ENCODE measurements at places on chromosomes 2 and 18. TPM values are rescaled to one million over a fixed set of nuclear protein-coding genes. Genes with fewer than 3 reads are reported as not detected.

Gene ARHGAP15
- 93.3 TPM for total RNA-seq

Gene ABCG5
- total RNA-seq: not detected

Gene COL4A3
- 0.42 TPM for total RNA-seq

Gene SLC23A3
- total RNA-seq: 2.9 TPM

Gene GRP
- not detected for total RNA-seq

Gene GAL3ST2
- 4.1 TPM for total RNA-seq

Gene CELF4
- not detected for total RNA-seq

Gene UGT1A5
- not detected for total RNA-seq

Gene ASB18
- total RNA-seq: not detected

Gene BOLL
- not detected for total RNA-seq

Gene LYPD6
- total RNA-seq: not detected

Gene SERPINB12
- not detected for total RNA-seq

Gene MYO5B
- not detected for total RNA-seq

Gene TRIP12
- total RNA-seq: 301 TPM

Gene FSHR
- total RNA-seq: not detected

Gene ANKRD36C
- 67.1 TPM for total RNA-seq

DNA sequence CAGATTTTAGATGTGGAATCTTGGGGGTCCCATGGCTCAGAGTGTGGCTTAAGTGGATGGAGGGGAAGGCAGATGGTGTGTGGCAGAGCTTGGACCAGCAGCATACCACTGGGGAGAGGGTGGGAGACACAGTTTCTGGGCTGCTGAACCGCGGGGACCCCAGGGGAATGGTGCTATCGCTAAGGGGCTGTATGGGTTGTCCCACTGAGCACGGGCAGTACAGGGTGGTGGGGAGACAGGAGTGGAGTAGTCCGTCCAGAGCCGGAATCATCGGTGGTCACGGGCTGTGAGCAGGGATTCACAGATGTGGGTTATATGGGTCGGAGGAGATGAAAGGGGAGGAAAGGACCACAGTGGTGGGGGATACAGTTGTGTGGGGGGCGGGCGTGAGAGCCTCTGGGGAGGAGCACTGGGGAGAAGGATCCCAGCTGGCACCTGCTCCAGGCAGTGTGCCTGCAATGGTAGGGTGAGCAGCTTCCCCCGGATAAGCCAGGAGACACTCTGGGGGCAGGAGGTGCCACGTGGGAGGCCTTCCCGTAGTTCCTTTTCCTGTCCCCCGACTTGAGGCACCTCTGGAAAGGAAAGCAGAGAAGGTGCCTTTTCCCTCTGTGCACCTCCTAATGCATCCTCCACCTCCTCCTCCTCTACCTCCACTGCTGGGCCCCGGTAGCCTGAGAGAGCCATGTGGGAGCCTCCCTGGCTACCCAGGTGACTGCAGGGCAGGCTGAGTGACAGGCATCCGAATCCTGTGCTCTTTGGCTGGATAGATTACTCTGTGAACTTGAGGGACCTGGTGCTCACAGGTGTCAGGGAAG, 24.9 kb downstream of the IGFBP5 start:
- ATAC-seq: no peak

DNA sequence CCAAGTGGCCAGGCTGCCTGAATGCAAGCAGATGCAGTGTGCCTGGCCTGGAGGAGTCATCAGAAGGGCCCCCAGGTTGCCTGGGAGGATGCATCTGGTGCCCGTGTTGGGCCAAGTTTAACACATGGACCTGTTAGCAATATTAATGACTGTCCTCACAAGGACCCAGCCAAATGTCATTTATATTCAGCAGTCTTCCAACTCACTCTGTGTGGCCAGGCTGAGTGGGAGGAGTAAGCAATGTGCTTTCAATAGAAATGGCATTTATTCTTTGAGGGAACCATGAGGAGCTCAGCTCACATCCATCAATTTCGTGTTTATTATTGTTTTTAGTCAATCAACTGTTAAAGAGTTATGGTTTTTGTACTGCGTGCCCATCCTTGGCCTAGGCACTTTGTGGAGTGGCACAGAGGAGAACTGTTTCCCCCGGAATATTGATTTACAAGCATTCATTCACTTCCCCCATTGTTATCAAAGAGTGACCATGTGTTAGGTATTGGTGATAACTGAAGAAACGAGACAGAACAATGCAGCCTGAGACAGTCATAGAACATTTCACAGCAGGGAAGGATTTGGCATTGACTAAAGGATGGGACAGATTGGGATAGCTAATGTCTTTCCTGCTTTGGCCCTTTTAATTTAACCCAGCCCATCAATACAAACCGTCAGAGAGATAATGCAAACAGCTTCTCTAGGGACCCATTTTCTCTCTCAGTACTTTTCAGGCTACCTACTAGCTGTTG, 725.2 kb downstream of the TSN start:
- ATAC-seq: no peak

GRCh38 chr2:158181171-158181570, 79.5 kb downstream of the UPP2 start:
- ATAC-seq: no peak

GRCh38 chr2:168183308-168183997, 63.9 kb downstream of the STK39 start:
- ATAC-seq: no peak

- no peak for ATAC-seq
These were observed 108.8 kb upstream of the ITGB6 start for GRCh38 chr2:160308915-160309314.

GRCh38 chr2:230706053-230706521, 6.6 kb upstream of the CAB39 start:
- no peak for ATAC-seq

GRCh38 chr2:64262071-64262470, 117.9 kb upstream of the PELI1 start:
- no peak for ATAC-seq

DNA sequence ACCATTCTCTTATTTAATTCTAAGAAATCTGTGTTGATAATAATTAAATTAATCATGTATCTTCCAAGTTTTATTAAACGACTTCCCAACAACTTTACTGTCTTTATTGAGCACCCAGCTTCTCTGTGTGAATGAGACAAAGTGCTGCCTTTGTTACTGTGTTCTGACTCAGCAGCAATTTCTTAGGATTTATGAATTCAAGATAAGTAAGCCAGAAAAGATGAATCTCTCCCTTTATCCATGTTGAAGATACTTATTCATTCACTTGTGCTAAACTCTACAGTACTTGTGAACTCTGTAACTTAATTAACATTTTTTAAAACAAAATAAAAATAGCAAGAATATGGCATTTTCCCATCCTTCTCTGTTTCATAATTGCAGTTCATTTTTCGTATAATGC, 1403.3 kb upstream of the DDX18 start:
- ATAC-seq: no peak

GRCh38 chr18:35968278-35968880, 4.1 kb upstream of the RMP24 start:
- no peak for ATAC-seq

DNA sequence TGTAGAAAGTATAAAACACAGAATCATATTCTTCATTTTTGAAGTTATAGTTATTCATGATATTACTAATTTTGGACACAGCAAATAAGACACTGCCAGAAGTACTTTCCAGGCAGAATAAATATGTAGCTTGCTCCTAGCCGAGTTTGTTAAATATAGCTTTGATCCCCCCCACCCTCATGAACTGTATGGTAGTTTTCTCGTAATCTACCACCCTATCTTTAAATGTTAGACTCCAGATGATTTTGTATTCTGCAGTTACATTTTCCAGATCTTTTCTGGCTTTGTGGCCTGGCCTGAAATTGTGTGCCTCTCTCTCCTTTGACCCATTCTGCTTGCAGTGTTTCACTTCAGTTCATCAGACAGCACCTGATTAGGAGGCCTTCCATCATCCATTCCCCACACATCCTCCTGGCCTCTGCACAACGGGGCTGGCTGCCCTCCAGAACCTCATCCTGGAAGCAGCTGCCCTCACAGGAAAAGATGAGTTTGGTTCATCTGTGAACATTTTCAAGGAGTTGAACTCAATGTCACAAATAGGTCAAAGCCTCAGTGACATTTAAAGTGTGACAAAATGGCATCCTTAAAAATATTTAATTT, 4.7 kb upstream of the KCNJ3 start:
- ATAC-seq: no peak

DNA sequence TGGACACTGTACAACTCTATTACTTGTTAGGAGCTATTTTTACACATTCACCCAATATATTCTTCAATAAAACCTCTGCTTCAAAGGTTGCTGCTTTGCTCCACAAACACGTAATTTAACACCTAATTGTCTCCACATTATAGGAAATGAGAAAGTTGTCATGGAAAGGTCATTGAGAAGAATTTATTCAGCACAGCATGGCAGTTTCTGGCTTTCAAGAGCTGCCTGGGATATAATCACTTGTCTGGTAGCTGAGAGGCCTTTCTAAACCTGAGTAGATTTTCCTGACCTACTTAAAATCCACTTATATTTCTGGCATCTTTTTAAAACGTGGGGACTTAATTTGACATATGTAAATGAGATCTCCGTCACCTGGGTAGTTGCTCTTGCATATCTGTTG, 216.1 kb downstream of the ZNF804A start:
- ATAC-seq: no peak

GRCh38 chr2:106032676-106033075, 161.4 kb downstream of the UXS1 start:
- ATAC-seq: no peak

- ATAC-seq: no peak
These were observed 317.2 kb downstream of the CPS1 start for GRCh38 chr2:210873631-210874030.

DNA sequence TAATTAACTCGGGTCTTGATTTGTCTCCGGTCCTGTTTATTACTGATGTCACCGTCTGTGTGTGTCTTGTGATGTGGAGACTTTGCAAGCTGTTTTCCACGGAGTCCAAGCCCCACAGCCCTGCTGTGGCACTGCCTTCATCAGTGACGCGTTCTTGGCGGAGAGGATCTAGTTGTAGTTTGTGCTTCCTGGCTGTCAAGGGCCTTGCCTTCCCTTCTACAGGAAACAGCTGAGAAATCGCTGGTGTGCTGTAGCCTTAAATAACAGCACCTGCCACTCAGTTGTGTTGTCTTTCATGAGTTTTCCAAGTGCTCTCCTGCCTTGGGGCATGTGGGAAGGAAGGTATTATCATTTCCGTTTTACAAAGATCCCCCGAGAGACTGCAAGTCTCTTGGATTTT, 26.3 kb downstream of the CTIF start:
- ATAC-seq: no peak

- no peak for ATAC-seq
These were observed 414.6 kb downstream of the DLGAP1 start for GRCh38 chr18:4040391-4041092.

GRCh38 chr2:109386004-109386695, 227.6 kb downstream of the SEPTIN10 start:
- ATAC-seq: no peak

- ATAC-seq: no peak
These were observed 672.3 kb downstream of the ARHGAP15 start for GRCh38 chr2:143801561-143801960.

DNA sequence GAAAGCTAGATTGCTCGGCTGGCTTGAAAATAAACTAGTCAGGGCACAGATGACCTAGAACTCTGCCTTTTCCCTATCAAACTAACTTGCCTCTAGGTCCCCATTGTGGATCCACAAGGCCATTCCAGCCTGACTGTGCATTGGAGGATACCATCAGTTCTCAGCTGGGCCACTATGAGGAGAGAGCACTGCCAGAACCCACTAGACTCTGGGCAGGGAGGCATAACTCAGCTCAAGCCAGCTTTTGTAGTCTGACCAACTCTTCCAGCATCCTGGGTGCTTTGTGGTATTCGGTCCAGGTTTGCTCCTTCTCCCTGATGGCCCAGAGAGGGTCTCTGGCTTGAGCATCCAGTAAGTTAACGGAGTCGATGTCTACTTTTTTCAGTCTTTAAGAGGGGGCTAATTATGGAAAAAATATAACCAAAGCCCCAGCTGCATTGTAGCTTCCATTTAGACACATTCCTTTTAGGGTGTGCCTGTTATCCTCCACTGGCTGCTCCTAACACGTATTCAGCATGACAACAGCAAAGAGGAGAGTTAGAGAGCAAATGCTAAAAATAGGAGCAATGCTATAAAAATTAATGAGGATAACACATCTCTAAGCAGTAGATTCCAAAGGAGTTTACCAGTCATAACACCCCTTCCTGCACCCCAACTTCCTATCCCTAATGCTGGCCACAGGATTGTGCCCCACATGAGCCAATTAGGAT, 15.2 kb downstream of the GKN2 start:
- no peak for ATAC-seq

DNA sequence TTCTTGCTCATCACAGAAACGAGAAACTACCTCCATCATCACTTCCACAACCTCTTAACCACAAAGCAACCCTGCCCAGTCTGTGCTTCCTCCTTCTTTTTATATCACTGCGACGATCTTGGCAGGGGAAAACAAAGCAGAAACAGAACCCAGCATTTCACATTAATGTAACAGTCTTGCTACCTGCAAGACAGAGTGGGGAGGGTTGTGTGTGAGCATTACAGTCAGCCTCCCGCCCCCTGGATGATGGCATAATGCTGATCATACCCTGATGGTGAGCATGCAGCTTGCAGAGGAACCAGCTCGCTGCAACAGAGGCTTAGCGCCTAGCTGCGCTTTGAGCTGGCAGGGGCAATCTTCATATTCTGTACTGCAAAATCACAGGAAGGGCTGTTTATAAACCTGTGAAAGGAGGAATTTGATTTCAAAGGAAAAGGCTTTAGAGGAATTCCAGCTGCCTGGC, 376.1 kb downstream of the IRS1 start:
- ATAC-seq: peak; percentile 93

DNA sequence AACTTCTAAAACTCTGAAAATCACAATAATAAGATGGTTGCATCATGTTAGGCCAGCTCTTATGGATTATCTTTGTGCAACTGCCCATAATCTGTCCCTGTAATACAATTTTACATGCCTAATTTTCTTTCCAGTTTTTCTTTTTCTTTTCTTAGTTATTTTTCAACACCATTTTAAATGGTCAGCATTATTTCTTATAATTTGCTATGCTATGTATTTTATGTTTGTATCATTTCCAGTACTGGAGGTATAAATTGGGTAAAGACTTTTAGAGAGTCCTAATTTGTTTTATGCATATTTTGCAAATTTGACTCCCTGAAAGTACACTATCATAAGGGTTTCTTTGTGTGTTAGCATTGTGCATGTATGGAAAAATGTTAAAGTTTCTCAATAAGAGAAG, 333.0 kb downstream of the CCDC178 start:
- no peak for ATAC-seq

DNA sequence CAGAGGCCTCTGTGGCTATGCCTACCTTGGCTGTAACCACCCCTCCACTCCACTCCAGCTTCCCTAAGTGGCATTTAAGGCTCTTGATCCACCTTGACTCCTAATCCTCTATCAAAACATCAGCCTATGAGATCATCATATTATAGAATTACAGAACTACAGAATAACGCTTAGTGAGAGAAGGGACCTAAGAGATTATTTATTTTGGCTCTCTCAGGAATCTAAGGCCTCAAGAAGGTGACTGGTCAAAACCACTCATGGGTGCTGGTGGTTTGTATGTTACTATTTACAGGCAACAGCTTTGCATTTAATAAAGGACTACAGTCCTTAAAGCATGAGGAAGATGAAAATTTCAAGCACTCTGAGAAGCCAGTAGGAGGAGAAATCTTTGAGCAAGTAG, 118.8 kb downstream of the FSHR start:
- ATAC-seq: no peak
